ENCODE measurements at places on chromosomes 4 and X. TPM values are rescaled to one million over a fixed set of nuclear protein-coding genes. Genes with fewer than 3 reads are reported as not detected.

Gene SPP1
- not detected for total RNA-seq

Gene MSANTD1
- total RNA-seq: 0.09 TPM

Gene NAP1L3
- 0.76 TPM for total RNA-seq

Gene PRDM8
- 2.7 TPM for total RNA-seq

Gene FAM53A
- total RNA-seq: 0.65 TPM

Gene COPS4
- 71.1 TPM for total RNA-seq

Gene FAT4
- 62.5 TPM for total RNA-seq

Gene TRO
- total RNA-seq: 2.9 TPM

Gene UGT2B15
- not detected for total RNA-seq

Gene UFSP2
- 46.6 TPM for total RNA-seq

Gene GPR82
- total RNA-seq: not detected

Gene SUPT20HL2
- not detected for total RNA-seq

Gene TSPYL2
- total RNA-seq: 9.0 TPM

Gene MGAT4D
- not detected for total RNA-seq

Gene MTM1
- total RNA-seq: 27.5 TPM

Gene ATP8A1
- 43.5 TPM for total RNA-seq

Gene CAPN6
- not detected for total RNA-seq

Gene ARHGAP4
- 3.7 TPM for total RNA-seq

Gene PASD1
- total RNA-seq: not detected

Gene FAAH2
- total RNA-seq: 0.22 TPM

Gene HS3ST1
- total RNA-seq: 2.8 TPM
